ENCODE measurements at places on chromosomes 7 and 10.

- no peak for DNase-seq
- H3K4me3 ChIP-seq, result no peak overlapping the region
- H3K27ac ChIP-seq, result no peak overlapping the region
- peaks cover 47% of the 10 kb centered on the region for H3K4me1 ChIP-seq
- H3K36me3 ChIP-seq, result no peaks in the 10 kb centered on the region
- H3K27me3 ChIP-seq, result no peaks in the 10 kb centered on the region
Measured at GRCh38 chr7:30175180-30175579, 40.4 kb downstream of the MTURN start.

DNA sequence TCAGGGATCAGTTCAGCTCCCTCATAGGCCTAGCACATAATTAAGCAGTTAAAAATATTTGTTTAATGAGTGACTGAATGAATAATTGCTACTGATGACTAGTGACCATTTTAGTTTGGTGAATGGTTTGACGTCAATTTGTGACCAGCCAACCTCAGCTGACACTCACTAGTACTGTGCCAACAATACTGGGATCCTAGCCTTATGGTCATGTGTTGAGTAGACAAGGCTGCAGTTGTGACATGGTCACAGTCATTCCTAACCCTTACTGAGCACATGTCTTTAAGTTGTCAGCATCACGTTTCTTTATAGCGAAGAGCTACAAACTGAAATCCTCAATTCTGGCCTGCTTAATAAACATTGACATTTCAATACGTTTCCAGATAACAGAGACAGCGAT lies 86.9 kb upstream of the SLC26A5 start:
- H3K27ac ChIP-seq, result no peak overlapping the region
- DNase-seq, result no peak
- no peaks in the 10 kb centered on the region for H3K27me3 ChIP-seq
- no peaks in the 10 kb centered on the region for H3K36me3 ChIP-seq
- H3K4me1 ChIP-seq, result no peaks in the 10 kb centered on the region

- H3K4me1 ChIP-seq, result peaks cover 4% of the 10 kb centered on the region
- H3K27ac ChIP-seq, result no peak overlapping the region
- peaks cover 24% of the 10 kb centered on the region for H3K27me3 ChIP-seq
- no peaks in the 10 kb centered on the region for H3K36me3 ChIP-seq
- peak overlapping the region; percentile 39 for H3K4me3 ChIP-seq
Measured at GRCh38 chr7:120272261-120272660, 714 bp upstream of the KCND2 start.

DNA sequence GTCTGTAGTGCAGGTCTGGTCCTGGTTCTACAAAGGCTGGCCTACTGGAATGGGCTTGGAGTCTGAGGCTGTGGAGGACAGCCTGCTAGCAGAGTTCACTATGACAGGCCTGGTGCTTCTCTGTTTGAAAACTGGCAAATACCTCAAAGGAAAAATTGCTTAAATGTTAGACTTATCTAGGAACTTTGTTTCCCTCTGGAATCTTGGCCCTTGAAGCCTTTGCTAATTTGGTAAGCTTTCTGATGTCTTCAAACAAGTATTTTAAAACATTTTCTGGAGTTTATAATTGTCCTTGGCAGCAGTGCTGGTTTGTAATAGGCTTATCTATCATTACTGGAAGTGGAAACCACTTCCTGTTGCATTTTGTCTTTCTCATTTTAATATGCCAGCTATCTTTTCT lies 139.7 kb downstream of the TMEM26 start:
- no peaks in the 10 kb centered on the region for H3K4me1 ChIP-seq
- H3K27ac ChIP-seq, result no peak overlapping the region
- no peak overlapping the region for H3K4me3 ChIP-seq
- no peak for DNase-seq
- H3K27me3 ChIP-seq, result no peaks in the 10 kb centered on the region

GRCh38 chr7:138167222-138167621 lies 91.0 kb downstream of the AKR1D1 start:
- H3K27me3 ChIP-seq, result no peaks in the 10 kb centered on the region
- no peaks in the 10 kb centered on the region for H3K4me1 ChIP-seq
- no peak for DNase-seq
- no peak overlapping the region for H3K4me3 ChIP-seq

DNA sequence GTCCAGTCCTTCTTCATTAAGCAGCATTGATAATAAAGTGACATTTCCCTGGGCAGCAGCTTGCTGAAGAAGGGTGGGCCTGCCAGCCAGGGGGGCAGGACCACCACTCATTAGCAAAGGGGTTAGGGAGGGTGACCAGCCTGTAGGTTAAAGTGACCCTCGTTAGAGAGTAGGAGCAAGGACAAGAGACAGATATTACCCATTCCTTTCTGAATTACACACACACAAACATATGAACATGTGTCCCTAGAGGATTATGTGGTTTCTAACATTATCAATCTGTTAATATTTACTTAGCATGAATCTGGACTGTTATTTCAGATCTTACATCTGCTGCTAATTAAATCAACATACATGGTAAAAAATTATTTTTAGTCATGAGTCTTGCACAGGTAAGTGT lies 88.9 kb downstream of the CTTNBP2 start:
- no peak overlapping the region for H3K27ac ChIP-seq
- no peaks in the 10 kb centered on the region for H3K27me3 ChIP-seq
- H3K4me1 ChIP-seq, result peaks cover 8% of the 10 kb centered on the region
- no peak for DNase-seq
- no peak overlapping the region for H3K4me3 ChIP-seq

DNA sequence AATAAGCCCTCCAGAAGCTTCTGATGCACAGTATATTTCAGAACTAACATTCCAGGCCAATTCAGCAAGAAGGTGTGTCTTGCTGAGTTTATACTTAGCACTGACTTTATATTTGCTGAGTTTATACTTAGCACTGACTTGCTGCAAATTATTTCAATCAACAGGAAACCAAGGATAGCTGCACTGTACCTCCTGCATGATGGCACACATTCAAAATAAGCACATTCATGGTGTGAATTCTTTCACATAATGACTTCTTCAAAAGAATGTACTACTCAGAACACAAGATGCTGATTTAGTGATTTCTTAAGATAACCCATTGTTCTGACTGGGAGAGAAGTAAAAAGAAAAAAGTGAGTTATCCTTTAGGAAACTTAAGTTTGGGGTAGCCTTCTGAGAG lies 52.0 kb downstream of the JAZF1 start:
- H3K4me1 ChIP-seq, result peaks cover 30% of the 10 kb centered on the region
- no peak for DNase-seq
- H3K36me3 ChIP-seq, result no peaks in the 10 kb centered on the region
- H3K4me3 ChIP-seq, result no peak overlapping the region
- H3K27me3 ChIP-seq, result no peaks in the 10 kb centered on the region
- no peak overlapping the region for H3K27ac ChIP-seq

GRCh38 chr7:43557831-43558495 lies 24.9 kb upstream of the STK17A start:
- no peaks in the 10 kb centered on the region for H3K27me3 ChIP-seq
- no peak for DNase-seq
- no peaks in the 10 kb centered on the region for H3K4me1 ChIP-seq
- H3K4me3 ChIP-seq, result no peak overlapping the region

DNA sequence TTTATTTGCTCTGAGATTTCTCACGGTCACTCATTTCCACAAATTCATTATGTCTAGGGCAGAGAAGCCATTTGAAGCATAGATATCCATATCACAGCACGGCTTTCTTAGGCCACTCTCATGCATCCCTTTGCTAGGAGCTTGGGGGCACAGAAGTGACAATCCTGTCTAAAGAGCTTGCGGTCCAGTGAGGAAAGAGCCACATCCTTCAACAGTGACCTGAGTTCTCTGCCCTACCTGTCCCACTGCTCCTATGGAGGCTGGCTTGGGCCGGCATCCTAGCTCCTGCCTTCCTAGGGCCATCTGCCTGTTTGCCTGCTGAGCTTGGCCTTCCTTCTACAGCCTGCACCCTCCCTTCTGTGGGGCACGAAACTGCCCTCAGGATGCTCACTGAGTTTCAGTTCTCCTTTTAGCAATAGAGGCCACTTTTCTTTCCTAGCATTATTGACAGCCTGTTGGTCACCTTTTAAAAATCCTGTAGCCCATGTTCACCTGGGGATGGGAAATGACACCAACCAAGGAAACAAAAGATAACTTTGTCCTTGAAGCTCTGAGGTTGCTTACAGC lies 212.1 kb upstream of the GRB10 start:
- no peak for DNase-seq
- no peak overlapping the region for H3K4me3 ChIP-seq
- no peaks in the 10 kb centered on the region for H3K4me1 ChIP-seq
- no peak overlapping the region for H3K27ac ChIP-seq
- no peaks in the 10 kb centered on the region for H3K27me3 ChIP-seq
- no peaks in the 10 kb centered on the region for H3K36me3 ChIP-seq
